ENCODE measurements at places on chromosomes 4 and X.

DNA sequence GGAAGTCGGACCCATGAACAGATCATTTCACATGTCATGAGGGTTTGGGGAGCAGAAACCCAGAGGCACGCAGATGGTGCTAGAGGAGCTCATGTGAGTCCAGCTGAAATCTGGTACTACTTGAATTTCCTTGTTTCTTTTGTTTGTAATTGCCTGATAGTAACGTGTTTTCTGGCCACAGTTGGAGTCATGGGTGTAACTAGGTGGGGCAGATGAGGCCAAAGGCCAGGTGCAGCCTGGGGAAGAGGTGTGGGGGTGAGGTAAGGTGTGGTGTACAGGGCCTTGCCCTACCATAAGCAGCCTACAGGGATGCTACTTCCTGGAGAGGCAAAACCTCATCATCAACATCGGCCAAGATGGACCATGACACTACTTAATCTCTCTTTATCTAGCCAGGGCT, 271.4 kb downstream of the PTTG2 start:
- DNase-seq, result no peak

DNA sequence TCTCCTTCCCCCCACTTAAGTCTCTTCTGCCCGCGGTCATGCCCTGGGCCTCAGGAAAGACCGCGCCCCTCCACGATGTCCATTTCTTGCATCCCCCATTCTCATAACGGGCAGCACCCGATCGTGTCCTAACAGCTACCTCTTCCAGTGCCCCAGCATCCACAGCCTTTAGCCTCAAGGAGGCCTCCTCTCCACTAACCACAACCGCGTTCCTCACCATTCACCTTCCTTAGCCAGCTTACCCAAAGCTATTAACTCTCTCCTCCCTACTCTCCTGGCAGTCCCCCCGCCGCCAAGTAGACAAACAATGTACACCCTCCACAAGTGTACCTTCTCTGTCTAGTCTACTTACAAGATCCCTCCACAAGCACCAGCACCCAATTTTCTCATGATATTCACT, 58.6 kb upstream of the PAGE5 start:
- no peak for DNase-seq

DNA sequence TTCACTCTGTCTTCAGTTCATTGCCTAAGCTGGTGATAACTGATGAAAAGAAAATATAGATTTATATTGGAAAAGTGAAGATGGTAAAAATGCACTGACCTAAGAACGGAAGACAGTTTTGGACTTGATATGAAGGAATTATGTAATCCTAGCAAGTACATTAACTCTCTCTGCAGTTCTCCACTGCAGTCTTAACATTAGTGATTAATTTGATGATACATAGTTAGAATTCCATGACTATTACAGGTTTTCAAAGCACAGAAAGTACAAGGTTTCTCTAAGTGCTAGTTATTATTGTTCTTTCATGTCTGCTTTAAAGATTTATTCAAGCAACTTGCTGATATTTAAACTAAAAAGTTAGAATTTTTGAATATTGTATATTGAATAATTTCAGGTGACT, 1591.7 kb upstream of the ADGRL3 start:
- DNase-seq, result no peak

- no peak for DNase-seq
Observed at GRCh38 chr4:8117278-8117682, 41.3 kb downstream of the ABLIM2 start.

DNA sequence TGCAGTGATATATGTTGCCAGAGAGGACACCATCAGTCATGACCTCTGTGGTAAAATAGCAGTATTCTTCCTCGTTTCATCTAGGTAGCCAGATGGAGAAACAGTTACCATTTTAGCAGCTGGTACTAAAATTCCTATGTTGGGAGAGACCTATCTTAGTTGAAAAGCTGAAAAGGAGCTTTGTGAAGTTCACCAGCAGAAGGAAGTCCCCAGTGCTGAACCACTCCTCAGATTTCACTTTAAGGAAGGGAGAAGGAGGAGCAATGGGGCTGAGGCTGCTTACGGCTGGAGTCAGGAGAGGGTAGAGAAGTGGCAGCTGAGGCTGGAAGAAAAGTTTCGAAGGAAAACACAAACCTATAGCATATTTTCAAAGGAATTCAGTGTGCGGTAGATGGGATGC, 103.7 kb downstream of the ATXN3L start:
- no peak for DNase-seq

DNA sequence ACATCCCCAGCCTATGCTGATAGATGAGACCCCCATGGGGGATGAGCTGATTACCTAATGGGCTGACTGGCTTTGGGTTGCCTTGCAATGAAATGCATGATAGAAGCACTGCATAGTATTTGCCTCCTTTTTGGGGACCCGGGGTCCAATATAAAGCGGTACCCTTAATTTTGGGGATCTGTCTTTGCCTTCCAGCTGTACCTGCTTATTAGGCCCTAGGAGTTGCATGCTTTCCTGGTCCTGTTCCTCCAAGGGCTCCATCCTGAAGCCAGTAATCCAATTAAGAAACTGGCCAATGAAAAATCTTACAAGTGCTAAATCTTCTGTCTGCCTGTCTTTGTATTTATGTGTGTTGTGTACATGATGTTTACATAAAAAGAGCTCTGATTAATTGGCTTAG, 791.6 kb downstream of the TRIML1 start:
- peak; percentile 5 for DNase-seq

- no peak for DNase-seq
Observed at GRCh38 chrX:47170861-47171692, 22.6 kb upstream of the UBA1 start.

- DNase-seq, result no peak
Observed at GRCh38 chrX:74510401-74510800, 89.1 kb downstream of the SLC16A2 start.

GRCh38 chr4:38055566-38055965, 95.4 kb downstream of the PTTG2 start:
- DNase-seq, result no peak

GRCh38 chr4:141643557-141643956, 7.2 kb downstream of the IL15 start:
- DNase-seq, result no peak

GRCh38 chr4:140315019-140315418, 58.4 kb upstream of the SCOC start:
- DNase-seq, result no peak

DNA sequence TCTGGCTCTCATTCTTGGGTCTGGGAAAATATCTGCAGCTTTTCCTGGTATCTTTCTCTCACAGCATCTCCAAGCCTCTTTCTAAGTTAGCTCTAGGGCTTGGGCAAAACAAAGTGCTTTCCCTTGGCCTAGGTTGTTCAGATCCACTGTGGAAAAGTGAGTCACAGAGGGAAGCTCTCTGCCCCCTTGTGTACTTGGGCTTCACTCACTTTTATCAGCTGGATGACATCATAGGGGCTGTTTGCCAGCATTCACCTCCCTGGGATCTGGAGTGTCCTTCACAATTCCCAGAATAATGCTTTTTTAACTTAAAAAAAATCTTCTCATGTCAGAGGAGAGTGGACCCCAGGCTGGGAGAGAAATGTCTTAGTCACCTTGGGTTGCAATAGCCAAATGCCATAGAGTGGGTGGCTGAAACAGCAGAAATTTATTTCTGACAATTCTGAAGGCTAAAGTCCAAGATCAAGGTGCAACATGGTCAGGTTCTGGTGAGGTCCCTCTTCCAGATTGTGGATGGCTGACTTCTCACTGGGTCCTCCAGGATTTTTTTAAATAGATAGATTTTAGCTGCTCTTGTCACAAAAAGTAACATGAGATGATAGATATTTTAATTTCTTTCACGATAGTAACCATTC, 247.8 kb downstream of the SH2D1A start:
- DNase-seq, result no peak

- no peak for DNase-seq
Observed at GRCh38 chr4:125104616-125105015, 210.1 kb upstream of the FAT4 start.

DNA sequence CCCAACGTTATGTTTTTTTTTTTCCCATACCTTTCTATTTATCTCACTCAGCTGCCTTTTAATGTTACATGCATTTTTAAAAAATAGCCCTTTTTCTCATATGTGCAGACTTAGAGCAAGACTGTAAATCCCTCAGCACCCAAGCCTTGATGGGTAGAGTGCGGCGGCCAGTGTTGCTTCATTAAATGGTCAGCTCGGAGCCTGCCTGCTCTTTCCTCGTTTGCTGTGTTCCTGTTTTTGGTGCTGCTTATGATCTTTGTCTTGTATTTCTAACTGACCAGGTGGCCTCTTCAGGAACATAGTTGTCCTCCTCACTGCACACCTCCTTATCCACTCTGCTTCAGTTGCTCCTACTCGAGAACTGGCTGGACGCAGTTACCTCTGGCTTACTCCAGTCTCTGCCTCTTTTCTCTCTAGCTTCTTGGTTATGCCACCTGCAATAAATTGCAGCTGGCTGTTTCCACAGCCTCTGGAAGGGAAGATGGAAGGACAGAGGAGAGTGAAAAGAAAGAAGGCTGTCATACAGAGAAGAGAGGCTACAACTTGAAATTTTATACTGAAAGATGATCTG, 10.7 kb downstream of the RBPJ start:
- no peak for DNase-seq

DNA sequence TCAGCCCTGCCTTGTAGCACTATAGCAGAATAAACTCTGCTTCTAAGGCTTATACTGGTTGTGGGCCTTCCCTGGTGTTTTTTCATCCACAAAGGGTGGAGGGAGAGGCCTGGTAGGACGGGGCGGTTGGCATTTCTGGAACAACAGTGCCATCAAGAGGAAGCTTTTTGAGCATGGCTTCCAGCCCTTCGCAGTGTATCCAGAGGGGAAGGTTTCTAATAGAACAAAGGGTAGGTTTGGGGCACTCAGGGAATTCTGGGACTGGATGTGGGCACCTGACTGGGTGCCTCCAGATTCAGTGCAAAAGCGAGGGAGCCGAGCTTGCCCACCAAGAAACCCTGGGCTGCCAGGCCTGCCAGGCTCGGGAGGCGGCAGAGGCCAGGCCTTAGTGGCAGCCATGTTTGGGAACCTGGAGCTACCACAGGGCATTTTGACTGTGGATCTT, 229.6 kb upstream of the AGTR2 start:
- peak; percentile 47 for DNase-seq

GRCh38 chr4:622071-622995, 3.0 kb upstream of the PDE6B start:
- DNase-seq, result no peak

DNA sequence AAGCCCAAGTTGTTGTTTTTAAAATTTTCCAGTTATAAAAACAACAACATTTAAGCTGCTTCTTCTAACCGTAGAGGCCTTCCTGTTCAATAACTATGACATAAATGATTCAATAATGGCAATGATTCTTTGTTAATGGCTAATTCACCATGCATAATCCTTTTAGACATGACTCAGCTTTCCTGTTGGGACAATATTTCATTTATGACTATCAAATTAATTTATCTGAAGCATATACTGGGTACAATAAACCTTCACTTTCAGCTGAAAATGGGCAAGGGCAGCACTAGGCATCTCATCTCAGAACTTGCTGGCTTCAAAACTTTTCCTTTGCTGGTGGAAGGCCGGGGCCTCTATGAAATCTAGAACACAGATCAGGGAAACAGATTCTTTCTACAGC, 38.9 kb downstream of the TBC1D9 start:
- no peak for DNase-seq

DNA sequence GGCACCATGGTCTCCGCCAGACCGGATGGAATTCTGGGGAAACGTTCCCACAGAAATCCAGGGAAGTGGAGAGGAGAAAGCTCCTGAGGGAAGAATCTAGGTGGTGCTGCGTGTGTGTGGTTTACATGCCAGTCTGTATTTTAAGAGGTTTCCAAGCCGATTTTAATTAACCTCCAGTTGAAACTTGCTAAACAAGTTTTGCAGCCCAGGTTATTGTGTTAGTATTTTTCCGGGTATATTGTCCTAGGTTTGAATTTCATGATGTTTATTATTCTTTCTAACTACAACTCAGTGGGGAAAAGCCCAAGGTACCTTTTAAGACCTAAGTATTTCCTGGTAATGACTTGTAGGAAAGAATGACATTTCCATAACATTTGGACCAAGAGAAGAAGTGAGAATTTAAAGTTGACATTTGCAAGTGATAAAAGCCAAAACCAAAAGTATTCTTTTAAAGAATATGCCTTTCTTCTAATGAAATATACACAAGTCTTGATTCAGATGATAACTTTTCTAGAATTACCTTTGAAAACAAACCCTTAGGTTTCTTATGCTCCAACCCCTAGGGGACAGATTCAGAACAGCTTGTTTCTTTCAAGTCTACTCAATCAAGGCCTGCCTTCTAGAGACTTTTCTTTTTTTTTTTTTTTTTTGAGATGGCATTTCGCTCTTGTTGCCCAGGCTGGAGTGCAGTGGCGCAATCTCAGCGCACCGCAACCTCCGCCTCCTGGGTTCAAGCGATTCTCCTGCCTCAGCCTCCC, 14.6 kb downstream of the SAT1 start:
- DNase-seq, result no peak

GRCh38 chrX:110847334-110847733, 51.7 kb upstream of the CHRDL1 start:
- no peak for DNase-seq

DNA sequence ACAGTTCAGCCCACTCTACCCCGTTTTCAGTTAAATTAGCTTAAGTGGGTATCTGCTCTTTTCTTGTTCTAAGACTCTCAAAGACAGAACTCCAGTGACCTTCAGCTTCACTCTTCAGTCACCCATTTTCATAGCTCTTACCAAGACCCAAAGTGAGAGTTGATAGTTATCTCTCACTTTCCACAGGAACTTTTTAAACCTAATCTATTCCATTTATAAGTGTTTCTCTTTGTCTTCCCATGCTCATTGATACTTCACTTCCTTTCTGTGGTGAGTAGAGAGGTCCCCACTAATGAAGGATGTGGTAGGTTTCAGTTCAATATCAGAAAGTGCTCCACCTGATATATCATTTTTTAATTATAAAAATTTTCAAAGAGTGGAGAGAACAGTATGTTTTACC, 33.4 kb downstream of the COX18 start:
- no peak for DNase-seq

- no peak for DNase-seq
Observed at GRCh38 chr4:13137390-13137789, 346.8 kb downstream of the RAB28 start.

- no peak for DNase-seq
Observed at GRCh38 chr4:139676913-139677585, 11.4 kb downstream of the MGST2 start.

- no peak for DNase-seq
Observed at GRCh38 chr4:15374656-15375055, 53.2 kb upstream of the C1QTNF7 start.

GRCh38 chr4:128315756-128316520, 28.3 kb upstream of the PGRMC2 start:
- no peak for DNase-seq

GRCh38 chr4:9938933-9939332, 82.4 kb downstream of the SLC2A9 start:
- no peak for DNase-seq

- DNase-seq, result no peak
Observed at GRCh38 chr4:147492761-147493160, 11.9 kb downstream of the EDNRA start.

DNA sequence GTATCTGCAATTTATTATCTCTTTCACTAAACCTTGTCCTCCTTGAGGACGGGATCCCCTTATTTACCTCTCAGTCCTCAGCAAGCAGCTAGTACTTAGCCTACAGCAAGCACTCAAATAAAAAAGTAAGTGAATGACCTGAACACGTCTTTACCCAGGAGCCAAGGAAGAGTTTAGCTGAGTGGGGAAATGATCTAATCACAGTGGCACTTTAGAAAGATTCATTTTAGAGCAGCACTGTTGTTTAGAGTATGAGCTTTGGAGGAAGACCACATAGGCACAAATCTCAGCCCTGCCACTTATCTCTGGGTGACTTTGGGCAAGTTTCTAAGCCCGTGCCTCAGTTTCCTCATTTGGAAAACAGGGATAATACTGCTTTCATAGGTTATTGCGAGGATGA, 2.7 kb downstream of the FAM120C start:
- no peak for DNase-seq

- DNase-seq, result no peak
Observed at GRCh38 chr4:158193171-158193749, 17.0 kb upstream of the TMEM144 start.

Data from naive thymus-derived CD8-positive, alpha-beta T cell (primary cell).